NCI-H1694 (cell line): ENCODE measurements at places on chromosomes 11 and 22.

GRCh38 chr11:110317516-110317932 is 21.1 kb upstream of the RDX start:
- DNase-seq = no peak

- no peak for DNase-seq
Observed at GRCh38 chr11:121141066-121141465, 40.0 kb downstream of the TECTA start.

- DNase-seq = no peak
Observed at GRCh38 chr11:118147502-118147901, 5.1 kb downstream of the SCN4B start.

DNA sequence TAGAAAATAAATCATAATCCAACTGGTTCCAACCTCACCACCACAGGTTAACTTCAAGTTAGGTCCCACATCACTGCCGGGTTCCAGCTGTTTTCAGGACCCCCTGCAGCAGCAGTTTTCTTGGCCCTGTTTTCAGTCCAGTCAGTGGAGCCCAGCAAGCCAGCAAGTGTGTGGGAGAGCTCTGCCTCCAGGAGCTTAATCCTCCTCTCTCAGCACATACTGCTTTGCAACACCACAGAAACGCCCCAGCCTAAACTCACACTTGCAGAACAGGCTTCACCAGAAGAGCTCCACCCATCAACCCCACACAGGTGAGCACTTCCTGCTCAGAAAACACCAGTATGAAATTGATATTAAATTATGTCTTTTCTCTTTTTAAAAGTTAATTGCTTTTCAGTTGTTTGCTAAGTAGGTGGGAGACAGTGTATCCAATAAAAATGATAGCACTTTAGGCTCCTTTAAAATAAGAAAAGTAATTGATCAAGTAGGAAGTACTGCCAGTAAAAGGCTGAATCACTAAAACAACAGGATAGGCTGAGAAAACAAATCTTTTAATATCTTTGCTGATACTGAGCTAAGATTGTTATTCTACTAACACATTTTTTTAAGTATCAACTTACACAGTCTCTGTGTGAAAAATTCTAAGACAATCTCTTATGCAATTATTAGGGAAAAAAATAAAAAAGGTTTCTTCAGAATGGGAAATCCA is 81.5 kb upstream of the TP53AIP1 start:
- no peak for DNase-seq

- no peak for DNase-seq
Observed at GRCh38 chr11:33463059-33463458, 205.9 kb downstream of the HIPK3 start.

DNA sequence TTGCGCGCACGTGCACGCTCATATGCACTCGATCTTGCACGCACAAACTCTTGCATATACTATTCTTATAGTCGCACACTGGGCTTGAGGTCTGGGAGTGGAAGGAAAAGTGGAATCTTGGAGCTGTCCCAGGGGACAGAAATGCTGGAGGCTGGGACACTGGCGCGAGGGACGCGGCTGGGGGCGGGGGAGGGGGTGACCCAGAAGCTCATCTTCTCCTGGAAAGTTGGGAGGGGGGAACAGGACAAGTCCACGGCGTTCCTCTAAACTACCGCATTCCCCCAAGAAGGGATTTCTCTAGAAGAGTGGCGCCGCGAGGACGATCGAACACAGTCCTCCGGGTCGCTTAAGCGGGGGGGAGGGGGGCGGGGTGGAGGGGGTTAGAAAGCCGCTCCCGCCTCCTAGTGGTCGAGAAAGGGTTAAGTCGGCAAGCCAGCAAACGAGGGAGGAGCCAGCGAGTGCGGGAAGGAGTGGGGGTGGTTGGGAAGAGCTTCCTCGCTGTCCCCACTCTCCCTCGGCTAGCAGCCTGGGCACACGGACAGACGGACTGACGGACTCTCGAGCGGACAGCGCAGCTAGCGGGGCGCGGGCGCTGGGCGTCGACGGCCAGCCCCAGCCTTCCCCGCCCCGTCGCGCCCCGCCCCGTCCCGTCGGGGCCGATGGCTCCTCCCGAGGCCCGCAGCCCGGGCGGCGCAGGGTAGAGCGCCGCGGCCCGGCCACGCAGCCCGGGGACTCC is at the start of gene RTN4RL2:
Gene RTN4RL2, plus strand, starts transcription at position 507 of the 736 bp plus-strand sequence. CDS start 338 bp downstream, outside the sequence.
- peak; percentile 58 for DNase-seq

GRCh38 chr22:26542831-26543230 is 30.6 kb upstream of the TFIP11 start:
- DNase-seq = no peak

- no peak for DNase-seq
Observed at GRCh38 chr11:57476757-57477506, 16.6 kb downstream of the RTN4RL2 start.
